ENCODE measurements at places on chromosomes 3 and 15. TPM values are rescaled to one million over a fixed set of nuclear protein-coding genes. Genes with fewer than 3 reads are reported as not detected.

LDHAL6B gene
- 0.05 TPM for polyA plus RNA-seq

LRRIQ4 gene
- 0.03 TPM for polyA plus RNA-seq

BAHD1 gene
- polyA plus RNA-seq: 14.5 TPM

SLC27A2 gene
- polyA plus RNA-seq: 3.5 TPM

SLC9C1 gene
- not detected for polyA plus RNA-seq

IREB2 gene
- polyA plus RNA-seq: 9.8 TPM

DNA sequence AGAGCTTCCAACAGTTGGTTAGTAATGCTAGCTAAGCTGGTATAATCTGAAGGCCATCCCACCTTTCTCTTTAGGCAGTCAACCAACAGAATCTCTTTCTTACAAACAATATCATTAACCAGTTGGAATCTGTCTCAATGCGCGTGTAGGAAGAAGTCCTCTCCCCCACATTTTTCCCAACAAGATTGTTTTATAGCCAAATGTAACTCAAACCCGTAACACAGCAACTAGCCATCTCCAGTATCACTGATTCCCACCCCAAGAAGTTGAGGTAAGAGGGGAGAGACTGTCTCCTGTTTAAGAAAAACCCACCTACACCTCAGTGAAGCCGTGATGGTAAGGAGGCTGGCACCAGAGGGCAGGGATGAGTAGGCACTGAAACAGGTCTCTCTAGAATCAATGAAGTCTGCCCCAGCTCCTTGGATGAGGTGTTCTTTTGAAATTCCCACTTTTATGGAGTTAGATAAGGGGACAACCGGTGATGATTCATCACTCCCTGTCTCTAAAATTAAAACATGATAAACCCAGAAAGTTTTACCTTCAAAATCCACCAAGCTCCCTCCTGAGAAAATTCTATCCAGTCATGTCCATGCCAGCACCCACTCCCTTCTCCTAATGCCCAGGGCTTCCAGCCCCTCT, 30.9 kb downstream of the CDC25A start:
- no peak for DNase-seq
- no peak overlapping the region for H3K4me3 ChIP-seq
- no peak overlapping the region for H3K27ac ChIP-seq
- no peaks in the 10 kb centered on the region for H3K27me3 ChIP-seq
- no peaks in the 10 kb centered on the region for H3K36me3 ChIP-seq

DNA sequence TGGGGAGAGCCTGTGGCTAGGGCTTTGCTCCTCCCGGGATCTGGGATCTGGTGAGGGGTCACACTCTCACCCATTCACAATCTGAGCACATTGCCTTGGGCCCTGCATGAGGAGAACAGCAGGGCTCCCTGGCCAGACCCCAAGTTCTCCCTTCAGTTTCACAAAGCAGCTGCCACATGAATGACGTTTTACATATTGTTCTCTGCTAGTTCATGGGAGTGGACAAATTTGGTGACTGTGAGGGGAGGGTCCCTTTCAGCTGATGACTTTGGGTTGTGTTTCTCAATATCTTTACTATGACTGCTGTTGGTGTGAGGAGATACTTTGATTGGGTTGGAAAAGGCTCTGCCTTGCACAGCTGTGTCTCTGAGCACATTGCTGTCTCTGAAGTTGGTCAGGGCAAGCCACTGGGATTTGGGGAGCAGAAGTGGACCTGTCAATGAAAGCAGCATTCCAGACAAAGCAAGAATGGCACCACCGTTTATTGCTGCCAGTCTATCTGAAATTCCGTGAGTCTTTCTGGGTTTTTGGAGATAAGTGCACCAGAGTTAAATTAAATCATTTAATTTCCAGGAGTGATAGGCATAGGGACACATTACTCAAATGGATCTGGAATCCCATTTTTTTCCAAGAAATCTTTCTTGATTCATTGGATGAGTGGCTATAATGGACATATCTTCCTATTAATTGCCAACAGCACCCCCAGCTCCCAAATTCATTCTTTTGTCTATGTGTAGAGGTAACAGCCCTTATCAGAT, 10.3 kb downstream of the TIMP4 start:
- H3K27me3 ChIP-seq: no peaks in the 10 kb centered on the region
- peak overlapping the region; percentile 28 for H3K27ac ChIP-seq
- peak; percentile 83 for DNase-seq

DNA sequence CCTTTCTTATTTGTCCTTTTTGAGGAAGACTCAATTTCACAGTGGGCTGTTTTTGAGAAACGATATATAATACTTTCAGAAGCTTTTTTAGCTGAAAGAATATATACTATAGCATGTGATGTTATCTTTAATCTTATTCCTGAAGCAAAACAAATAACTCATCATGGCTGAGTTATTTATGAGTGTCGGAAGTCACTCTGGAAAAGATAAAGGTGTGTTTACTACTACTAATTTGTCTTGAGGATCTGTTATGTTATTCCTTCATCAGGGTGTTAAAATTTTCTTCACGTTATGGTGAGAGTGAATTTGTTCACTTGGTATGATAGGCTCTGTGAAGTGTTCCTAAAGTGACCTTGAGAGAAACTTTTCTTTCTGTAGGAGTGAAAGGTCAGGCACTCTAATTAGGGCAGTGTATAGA, 4.7 kb downstream of the TCF12 start:
- no peaks in the 10 kb centered on the region for H3K36me3 ChIP-seq
- H3K27ac ChIP-seq: peak overlapping the region; percentile 21
- H3K27me3 ChIP-seq: no peaks in the 10 kb centered on the region
- no peak overlapping the region for H3K4me3 ChIP-seq
- no peak for DNase-seq
- no peaks in the 10 kb centered on the region for H3K4me1 ChIP-seq

GRCh38 chr15:100612539-100612938, 10.2 kb downstream of the ASB7 start:
- H3K27me3 ChIP-seq: no peaks in the 10 kb centered on the region
- peaks cover 6% of the 10 kb centered on the region for H3K36me3 ChIP-seq
- H3K27ac ChIP-seq: no peak overlapping the region
- no peak for DNase-seq
- no peaks in the 10 kb centered on the region for H3K4me1 ChIP-seq

DNA sequence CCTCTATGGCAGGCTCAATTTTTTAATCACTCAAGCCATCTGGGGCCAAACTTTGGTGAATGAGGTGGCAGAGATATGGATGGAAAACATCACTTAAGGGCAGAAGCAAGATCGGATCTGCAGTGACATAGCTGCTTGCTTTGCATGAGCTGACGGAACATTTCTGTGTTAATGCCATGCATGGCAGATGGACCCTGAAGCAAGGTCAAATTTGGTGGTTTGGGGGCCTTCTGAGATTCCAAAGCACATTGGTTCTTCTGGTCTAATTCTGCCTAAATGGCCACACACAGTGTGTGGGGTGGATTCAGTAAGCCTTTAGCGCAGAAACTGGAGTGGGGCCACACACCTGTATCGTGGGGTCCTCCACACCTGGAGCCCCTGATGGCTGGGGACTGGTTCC, 38.3 kb upstream of the BCL2L10 start:
- no peak overlapping the region for H3K4me3 ChIP-seq
- no peak for DNase-seq
- H3K4me1 ChIP-seq: no peaks in the 10 kb centered on the region
- no peaks in the 10 kb centered on the region for H3K36me3 ChIP-seq
- no peaks in the 10 kb centered on the region for H3K27me3 ChIP-seq

GRCh38 chr3:155254445-155254844, 39.0 kb downstream of the STRIT1 start:
- no peak for DNase-seq
- no peak overlapping the region for H3K4me3 ChIP-seq
- no peaks in the 10 kb centered on the region for H3K4me1 ChIP-seq
- H3K36me3 ChIP-seq: no peaks in the 10 kb centered on the region
- no peak overlapping the region for H3K27ac ChIP-seq
- no peaks in the 10 kb centered on the region for H3K27me3 ChIP-seq

- H3K36me3 ChIP-seq: no peaks in the 10 kb centered on the region
- no peak overlapping the region for H3K27ac ChIP-seq
- H3K4me3 ChIP-seq: no peak overlapping the region
- H3K27me3 ChIP-seq: peaks cover 2% of the 10 kb centered on the region
These were observed 39.5 kb upstream of the FMN1 start for GRCh38 chr15:33234020-33234461.

- H3K4me3 ChIP-seq: no peak overlapping the region
- H3K27me3 ChIP-seq: no peaks in the 10 kb centered on the region
- no peak for DNase-seq
- peaks cover 4% of the 10 kb centered on the region for H3K36me3 ChIP-seq
- H3K27ac ChIP-seq: no peak overlapping the region
- no peaks in the 10 kb centered on the region for H3K4me1 ChIP-seq
These were observed 50.7 kb downstream of the ROPN1B start for GRCh38 chr3:126019683-126020082.

- no peak for DNase-seq
- H3K4me3 ChIP-seq: no peak overlapping the region
- no peak overlapping the region for H3K27ac ChIP-seq
- no peaks in the 10 kb centered on the region for H3K27me3 ChIP-seq
- peaks cover 4% of the 10 kb centered on the region for H3K4me1 ChIP-seq
These were observed 213.9 kb upstream of the SLC2A2 start for GRCh38 chr3:171240504-171240835.

DNA sequence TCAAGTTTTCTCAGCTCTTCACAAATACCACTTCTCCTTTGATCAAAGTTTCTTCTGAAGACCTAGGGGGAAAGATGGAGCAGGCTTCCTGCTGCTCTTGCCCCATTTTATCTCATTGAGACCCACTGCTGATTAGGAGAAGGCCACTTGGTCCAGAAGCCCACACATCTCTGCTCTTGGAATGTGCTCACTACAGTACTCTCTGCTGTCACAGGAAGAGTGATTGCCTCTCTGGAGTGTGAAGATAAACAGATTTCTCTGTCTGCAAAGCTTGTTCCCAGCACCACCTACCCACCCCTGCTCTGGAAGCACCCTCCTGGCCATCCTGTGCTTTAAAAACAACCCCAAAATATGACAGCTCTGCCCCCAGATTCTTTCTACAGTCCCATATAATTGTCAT, 41.3 kb upstream of the PRTG start:
- no peaks in the 10 kb centered on the region for H3K36me3 ChIP-seq
- no peak for DNase-seq
- H3K27ac ChIP-seq: no peak overlapping the region
- no peaks in the 10 kb centered on the region for H3K4me1 ChIP-seq
- no peak overlapping the region for H3K4me3 ChIP-seq
- H3K27me3 ChIP-seq: no peaks in the 10 kb centered on the region

GRCh38 chr15:68699124-68699880, 120.5 kb downstream of the CORO2B start:
- H3K27me3 ChIP-seq: no peaks in the 10 kb centered on the region
- H3K36me3 ChIP-seq: peaks cover 5% of the 10 kb centered on the region
- H3K4me1 ChIP-seq: peaks cover 11% of the 10 kb centered on the region
- no peak overlapping the region for H3K4me3 ChIP-seq
- DNase-seq: peak; percentile 7

- no peaks in the 10 kb centered on the region for H3K36me3 ChIP-seq
- H3K4me1 ChIP-seq: peaks cover 8% of the 10 kb centered on the region
These were observed 272.3 kb upstream of the ROBO1 start for GRCh38 chr3:80040067-80040466.

GRCh38 chr3:32176989-32177701, 61.3 kb upstream of the CMTM8 start:
- no peaks in the 10 kb centered on the region for H3K27me3 ChIP-seq
- H3K36me3 ChIP-seq: no peaks in the 10 kb centered on the region
- no peak overlapping the region for H3K27ac ChIP-seq
- DNase-seq: peak; percentile 28
- peaks cover 3% of the 10 kb centered on the region for H3K4me1 ChIP-seq

GRCh38 chr3:115683305-115683704, 60.0 kb downstream of the GAP43 start:
- H3K36me3 ChIP-seq: no peaks in the 10 kb centered on the region
- H3K27me3 ChIP-seq: no peaks in the 10 kb centered on the region
- H3K4me3 ChIP-seq: no peak overlapping the region
- H3K4me1 ChIP-seq: no peaks in the 10 kb centered on the region
- DNase-seq: no peak

- no peaks in the 10 kb centered on the region for H3K27me3 ChIP-seq
- H3K4me3 ChIP-seq: no peak overlapping the region
- peaks cover 3% of the 10 kb centered on the region for H3K4me1 ChIP-seq
- peaks cover 4% of the 10 kb centered on the region for H3K36me3 ChIP-seq
- no peak overlapping the region for H3K27ac ChIP-seq
These were observed 5.3 kb downstream of the FOXP1 start for GRCh38 chr3:71578054-71578751.

GRCh38 chr3:53675942-53676341, 170.3 kb downstream of the CHDH start:
- no peak overlapping the region for H3K4me3 ChIP-seq
- H3K27me3 ChIP-seq: no peaks in the 10 kb centered on the region
- no peak overlapping the region for H3K27ac ChIP-seq
- no peak for DNase-seq

DNA sequence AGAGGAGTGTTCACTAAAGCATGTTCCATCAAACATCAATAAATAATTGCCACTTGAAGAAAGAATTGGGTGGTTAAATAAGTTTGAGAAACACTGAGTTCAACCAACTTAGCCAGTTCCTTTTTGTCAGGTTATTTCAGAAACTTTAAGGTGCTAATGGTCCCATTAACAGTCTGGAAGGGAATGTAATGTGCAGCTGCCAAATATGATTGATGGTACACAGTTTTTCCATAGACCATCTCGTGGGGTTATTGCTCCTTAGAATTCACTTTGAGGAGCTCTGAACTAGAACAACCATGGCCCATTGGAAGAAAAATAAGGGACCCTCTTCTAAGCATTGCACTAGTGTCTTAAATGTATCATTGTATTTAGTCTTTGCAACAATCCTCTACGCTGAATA, 185.8 kb upstream of the NR2F2 start:
- no peaks in the 10 kb centered on the region for H3K4me1 ChIP-seq
- no peaks in the 10 kb centered on the region for H3K27me3 ChIP-seq
- H3K4me3 ChIP-seq: no peak overlapping the region
- H3K27ac ChIP-seq: no peak overlapping the region
- H3K36me3 ChIP-seq: no peaks in the 10 kb centered on the region
